CD4-positive, alpha-beta T cell treated with Interleukin-6 for 4 hours (primary cell): ENCODE measurements at places on chromosomes 7 and 10.

GRCh38 chr10:110437761-110438341, 59.9 kb upstream of the DUSP5 start:
- DNase-seq: no peak

GRCh38 chr10:80150172-80150571, 17.6 kb downstream of the PLAC9 start:
- DNase-seq: no peak

- DNase-seq: peak; percentile 73
These were observed 20.3 kb upstream of the IGF2BP3 start for GRCh38 chr7:23490357-23491135.

- DNase-seq: no peak
These were observed 28.3 kb upstream of the AFAP1L2 start for GRCh38 chr10:114432566-114433093.

DNA sequence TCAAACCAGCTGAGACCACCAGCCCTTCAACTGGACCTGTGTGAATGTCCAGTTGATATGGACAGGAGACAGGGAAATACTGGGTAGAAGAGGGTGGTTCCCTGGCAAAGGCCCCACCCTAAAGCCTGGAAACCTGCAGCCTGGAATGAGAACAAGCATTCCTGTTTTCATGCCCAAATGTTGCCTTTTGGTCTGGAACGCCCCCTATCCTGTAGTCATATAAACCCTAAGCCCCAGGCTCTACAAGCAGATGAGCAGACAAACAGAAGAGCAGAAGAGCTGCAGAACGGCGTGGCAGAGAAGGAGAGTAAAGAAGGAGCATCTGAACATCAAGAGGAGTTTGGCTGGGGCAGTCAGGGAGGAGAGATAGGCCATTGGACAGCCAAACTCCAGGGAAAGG, 38.4 kb downstream of the SYPL1 start:
- no peak for DNase-seq

- DNase-seq: peak; percentile 93
These were observed at the start of gene ZEB1 for GRCh38 chr10:31318854-31319601. Gene ZEB1 (plus strand): TSS chr10:31319216. CDS start chr10:31319235, 19 bp downstream.

DNA sequence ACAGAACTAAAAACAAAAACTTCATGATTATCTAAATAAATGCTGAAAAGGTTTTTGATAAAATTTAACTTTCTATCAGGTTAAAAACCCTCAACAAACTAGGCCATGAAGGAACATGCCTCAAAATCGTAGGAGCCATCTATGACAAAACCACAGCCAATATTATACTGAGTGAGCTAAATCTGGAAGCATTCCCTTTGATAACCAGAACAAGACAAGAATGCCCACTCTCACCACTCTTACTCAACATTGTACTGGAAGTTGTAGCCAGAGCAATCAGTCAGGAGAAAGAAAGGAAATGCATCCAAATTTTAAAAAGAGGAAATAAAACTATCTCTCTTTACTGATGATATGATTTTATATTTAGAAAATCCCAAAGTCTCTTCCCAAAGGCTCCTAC, 228.7 kb downstream of the CHRM2 start:
- DNase-seq: no peak

- DNase-seq: no peak
These were observed 35.6 kb upstream of the LOXL4 start for GRCh38 chr10:98303569-98303968.

DNA sequence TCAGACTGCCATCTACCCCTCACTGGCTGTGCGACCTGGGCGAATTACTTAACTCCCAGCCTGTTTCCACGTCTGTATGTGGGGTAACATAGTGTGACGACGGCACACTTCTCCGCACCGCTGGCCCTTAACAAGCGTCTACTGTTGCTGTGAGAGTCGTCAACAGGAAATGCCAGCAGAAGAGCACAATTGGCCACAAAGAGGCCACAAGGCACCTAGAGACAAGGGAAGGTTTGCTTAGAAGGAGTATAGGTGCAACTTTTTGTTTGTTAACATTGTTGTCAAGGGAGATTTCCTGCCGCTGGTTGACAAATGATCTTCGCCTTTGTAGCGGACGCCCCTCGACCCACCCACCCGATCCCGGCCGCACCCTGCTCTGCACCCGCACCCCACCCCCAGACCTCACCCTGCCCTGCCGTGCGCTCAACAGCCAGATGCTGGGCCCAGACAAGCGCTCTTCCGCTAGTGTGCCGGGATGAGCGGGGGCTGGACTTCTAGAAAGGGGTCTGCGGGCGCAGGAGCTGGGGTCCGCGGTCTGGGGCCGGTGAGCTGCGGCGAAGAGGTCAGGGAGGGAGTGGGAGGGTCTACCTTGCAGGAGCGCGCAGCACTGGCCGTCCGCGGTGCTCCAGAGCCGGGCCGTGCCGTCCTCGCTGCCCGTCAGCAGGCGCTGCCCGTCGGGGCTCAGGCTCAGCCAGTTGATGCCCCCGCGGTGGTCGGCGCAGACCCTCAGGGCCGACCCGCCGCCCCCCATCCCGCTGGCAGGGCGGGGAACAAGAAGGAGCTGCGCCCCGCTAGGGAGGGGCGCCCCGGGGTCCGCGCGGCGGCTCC, 785 bp downstream of the WDR86 start:
- peak; percentile 59 for DNase-seq

- DNase-seq: no peak
These were observed 147.8 kb upstream of the UNC5B start for GRCh38 chr10:71064413-71065118.

- DNase-seq: no peak
These were observed 256.4 kb downstream of the GATA3 start for GRCh38 chr10:8310930-8311329.

DNA sequence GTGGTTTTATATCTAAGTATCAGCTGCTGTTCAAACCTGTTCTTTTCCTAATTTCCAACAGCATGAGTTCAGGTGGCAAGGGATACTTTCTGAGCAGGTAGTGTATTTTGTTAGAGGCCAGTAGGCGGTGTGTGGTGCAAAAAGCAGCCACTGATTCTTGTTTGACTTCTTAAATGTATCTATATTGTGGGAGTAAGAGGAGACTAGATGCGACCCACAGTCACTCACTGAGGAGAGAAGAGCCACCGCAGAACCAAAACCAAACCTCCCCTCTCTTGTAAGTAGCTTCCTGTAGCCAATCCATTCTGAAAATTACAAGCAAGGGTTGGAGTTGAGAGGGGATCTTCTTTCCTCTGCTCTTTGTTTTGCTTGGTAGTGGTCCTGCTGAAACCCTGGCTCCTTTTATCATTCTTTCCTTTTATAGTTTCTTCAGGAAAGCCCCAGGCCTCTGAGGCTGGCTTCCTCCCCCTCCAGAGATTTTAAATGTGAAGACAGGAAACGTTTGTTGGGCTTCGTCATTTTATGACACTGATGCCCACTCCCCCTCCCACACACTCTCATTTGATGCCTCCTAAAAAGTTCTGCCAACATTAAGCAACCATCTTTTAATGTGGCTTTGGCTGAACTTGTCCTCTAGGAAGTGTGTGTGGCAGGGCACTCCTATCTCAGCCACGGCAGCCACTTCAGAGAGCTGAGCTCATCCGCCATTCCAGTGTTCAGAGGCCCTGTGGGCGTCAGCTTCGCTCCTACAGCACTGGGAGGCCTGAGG, 566.0 kb downstream of the SUGCT start:
- no peak for DNase-seq

- no peak for DNase-seq
These were observed 11.1 kb upstream of the PARD3 start for GRCh38 chr10:34826221-34826620.

DNA sequence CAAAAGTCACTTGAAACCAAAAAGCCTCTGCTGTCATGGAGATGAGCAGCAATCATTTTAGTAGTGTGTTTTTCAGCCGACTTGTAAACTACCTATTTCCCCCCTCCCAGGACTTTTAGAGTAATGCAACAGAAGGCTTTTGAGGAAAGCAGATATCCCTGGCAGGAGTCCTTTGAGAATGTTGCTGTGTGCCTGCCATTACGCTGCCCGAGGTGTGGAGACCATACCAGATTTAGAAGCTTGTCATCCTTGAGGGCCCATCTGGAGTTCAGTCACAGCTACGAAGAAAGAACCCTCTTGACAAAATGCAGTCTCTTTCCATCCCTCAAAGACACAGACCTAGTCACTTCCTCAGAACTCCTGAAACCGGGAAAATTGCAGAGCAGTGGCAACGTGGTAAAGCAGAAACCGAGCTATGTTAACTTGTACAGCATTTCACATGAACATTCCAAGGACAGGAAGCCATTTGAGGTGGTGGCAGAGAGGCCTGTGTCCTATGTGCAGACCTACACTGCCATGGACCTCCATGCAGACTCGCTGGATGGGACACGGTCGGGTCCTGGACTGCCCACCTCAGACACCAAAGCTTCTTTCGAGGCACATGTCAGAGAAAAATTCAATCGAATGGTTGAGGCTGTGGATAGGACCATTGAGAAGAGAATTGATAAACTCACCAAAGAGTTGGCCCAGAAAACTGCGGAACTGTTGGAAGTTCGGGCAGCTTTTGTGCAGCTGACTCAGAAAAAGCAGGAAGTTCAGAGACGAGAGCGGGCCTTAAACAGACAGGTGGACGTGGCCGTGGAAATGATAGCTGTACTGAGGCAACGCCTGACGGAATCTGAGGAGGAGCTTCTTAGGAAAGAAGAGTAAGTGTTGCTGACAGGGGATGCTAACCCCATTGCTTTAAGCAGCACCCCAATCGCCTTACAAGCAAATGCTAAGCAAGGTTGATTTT, 2.2 kb downstream of the ZNF365 start:
- DNase-seq: no peak

GRCh38 chr10:86480571-86480970, 41.0 kb downstream of the WAPL start:
- no peak for DNase-seq

GRCh38 chr7:114930107-114930661, 8.3 kb downstream of the MDFIC start:
- no peak for DNase-seq

GRCh38 chr7:120609136-120609753, 248.7 kb downstream of the TSPAN12 start:
- no peak for DNase-seq
